ENCODE measurements at places on chromosomes 7 and 10.

DNA sequence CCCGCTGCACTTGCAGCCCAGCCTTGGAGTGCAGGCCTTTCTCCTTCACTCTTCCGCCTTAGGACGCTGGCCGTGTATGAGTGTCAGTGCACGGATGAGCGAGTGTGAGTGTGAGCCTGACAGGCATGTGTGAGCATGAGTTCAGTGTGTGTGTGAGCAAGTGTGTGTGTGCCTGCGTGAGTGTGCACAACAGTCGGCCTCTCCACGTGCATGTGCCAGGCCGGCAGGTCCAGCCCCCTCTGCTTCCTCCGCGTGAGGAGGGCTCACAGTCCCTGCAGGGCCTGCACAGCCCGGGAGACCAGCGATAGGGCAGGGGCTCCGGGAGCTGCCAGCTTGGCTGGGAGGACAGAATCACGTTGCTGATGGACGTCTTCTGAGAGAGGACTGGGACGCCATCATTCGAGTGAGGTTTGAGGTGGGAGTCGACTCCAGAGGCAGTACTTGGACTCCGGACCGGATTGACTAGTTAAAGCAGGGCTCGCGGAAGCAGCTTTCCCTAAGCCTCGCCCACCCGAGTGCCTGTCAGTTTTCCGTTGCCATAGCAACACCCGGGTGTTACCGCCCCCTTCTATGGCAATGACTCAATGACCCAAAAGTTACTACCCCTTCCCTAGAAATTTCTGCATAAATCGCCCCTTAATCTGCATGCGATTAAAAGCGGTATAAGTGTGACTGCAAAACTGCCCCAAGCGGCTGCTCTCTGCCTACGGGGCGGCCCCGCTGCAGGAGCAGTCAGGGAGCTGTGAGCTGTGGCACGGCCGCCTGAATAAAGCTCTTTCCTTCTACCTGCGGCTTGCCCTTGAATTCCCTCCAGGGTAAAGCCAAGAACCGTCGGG lies 19.6 kb upstream of the CFAP46 start:
- DNase-seq = peak; percentile 68

DNA sequence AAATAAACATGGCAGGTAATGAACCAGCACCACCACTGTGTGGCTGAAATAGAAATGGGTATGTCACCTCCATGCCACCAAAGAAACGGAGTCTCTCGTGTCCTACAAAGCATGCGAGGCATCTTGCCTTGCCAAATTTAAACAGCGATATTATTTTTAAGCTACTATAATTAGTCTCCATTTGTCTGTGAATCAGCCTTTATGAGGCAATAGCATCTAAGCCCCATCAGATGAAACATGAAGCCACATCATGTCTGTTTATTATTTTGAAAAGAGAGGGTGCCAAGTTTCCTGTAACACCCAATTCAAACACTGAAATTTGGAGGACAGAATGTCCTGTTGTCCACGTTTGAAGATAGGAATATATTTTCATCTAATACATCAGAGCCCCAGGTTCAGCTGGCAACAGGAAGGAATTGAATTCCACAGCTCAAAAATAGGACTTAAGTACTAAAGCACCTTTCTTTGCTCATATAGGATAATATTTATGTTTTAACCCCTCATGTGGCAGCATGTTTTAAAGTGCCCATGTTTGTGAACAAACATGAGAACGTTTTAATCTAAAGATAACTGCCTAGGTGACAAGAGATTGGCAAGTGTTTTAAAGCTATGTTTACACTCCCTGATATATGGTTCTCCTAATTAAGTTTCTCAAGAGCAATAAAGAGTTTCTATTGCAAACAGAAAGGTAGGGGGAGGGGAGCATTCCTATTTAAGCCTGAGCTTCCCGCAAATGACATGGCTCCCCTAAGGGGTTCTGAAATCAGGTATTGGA lies 86.8 kb downstream of the SORBS1 start:
- no peak for DNase-seq

DNA sequence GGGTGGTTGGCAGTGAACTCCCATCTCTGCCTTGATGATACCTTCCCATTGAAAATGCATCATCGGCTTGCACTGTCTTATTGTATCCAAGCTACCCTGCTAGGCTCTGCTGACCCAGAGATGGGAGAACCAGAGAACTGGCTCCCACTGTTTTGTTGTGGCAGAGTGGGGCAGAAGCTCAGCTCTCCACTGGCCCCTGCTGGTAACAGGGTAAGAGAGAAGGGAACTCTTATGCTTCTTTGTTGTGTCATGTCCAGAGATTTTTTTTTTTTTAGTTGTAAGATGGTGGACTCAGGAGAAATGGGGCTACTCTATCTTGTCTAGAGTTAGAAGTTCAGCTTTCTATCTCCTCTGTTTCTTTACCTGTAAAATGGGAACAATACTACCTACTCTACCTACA lies 100.5 kb upstream of the SDK1 start:
- no peak for DNase-seq

DNA sequence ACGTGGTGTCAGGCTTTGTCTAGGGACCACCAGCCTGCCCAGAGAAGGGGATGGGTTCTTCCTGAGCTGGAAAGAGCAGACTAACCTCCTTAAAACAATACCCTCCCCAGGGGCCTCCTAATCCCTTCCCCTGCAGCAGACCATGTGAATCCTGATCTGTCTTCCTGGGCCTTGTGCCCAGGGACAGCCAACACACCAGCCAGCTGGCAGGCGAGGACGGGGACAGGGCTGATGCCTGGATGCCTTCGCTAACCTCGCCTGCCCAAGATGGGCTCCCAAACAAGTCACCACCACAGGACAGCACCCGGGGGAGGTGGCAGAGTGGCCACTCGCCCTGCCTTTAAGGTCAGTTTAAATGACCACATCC lies 17.6 kb downstream of the PODXL start:
- no peak for DNase-seq

GRCh38 chr7:131235489-131236317 lies 92.0 kb upstream of the MKLN1 start:
- DNase-seq = no peak

- no peak for DNase-seq
These were observed 143.4 kb downstream of the VPS50 start for GRCh38 chr7:93375603-93376002.

DNA sequence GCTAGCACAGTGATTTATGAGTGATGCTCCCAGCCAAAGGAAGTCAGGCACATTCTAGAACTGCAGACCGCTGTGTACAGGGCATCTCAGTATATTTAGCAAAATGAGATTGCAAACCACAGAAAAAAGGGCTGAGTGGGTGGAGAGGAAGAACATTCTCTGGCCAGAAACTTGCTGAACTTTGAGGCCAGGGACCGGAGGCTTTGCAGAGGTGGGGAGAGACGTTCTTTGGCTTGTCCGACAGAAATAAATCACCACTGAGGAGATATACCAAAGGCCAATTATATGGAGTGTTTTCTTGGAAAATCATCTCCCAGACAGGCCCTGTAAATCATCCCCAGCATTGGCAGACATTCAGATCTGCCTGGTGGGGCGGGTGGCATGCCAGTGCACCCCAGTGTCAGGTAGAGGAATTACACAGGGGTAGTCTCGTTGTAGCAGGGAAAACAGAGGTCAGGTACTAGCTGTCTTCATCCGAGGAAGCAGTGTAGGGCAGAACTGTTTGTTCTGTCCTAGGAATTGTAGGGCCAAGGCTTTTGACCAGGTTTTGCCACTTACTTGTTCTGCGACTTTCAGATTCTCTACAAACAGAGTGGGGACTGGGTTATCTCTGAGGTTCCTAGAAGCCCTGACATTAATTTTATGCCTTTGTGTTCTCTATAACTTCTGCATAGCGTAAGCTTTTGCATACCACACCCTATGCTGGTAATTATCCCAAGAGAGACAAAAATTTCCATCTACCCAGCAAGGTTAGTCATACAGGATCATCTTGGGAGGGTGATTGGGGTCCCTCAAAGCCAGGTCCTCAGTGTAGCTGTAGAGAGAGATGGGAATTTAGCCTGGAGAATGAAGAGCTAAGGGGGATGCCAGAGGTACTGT lies 655.6 kb downstream of the LRMDA start:
- DNase-seq = no peak

DNA sequence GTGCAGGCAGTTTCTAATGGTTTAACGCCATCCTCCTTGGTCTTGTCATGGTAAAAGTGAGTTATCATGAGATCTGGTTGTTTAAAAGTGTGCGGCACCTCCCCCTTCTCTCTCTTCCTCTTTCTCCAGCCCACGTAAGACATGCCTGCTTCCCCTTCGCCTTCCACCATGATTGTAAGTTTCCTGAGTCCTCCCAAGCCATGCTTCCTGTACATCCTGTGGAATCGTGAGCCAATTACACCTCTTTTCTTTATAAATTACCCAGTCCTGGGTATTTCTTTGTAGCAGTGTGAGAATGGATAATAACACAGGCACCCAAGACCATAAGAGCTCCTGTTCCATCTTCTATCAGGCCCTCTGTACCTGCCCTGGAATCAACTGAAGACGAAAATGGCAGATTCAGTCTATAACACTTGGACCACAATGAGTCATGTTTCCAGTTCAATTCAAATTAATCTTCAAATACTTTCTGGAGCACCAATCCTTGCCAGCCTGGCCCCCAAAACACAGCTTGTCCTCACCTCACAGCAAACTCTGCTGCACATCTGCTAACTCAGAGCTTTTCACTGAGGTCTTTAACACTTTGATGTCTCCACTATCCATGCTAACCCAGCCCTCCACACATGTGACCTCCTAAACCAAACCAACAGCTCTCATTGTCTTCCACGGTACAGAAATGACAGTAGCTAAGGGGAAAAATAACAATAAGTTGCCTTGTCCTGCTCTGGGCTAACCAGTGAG lies 73.2 kb downstream of the SFMBT2 start:
- DNase-seq = no peak

DNA sequence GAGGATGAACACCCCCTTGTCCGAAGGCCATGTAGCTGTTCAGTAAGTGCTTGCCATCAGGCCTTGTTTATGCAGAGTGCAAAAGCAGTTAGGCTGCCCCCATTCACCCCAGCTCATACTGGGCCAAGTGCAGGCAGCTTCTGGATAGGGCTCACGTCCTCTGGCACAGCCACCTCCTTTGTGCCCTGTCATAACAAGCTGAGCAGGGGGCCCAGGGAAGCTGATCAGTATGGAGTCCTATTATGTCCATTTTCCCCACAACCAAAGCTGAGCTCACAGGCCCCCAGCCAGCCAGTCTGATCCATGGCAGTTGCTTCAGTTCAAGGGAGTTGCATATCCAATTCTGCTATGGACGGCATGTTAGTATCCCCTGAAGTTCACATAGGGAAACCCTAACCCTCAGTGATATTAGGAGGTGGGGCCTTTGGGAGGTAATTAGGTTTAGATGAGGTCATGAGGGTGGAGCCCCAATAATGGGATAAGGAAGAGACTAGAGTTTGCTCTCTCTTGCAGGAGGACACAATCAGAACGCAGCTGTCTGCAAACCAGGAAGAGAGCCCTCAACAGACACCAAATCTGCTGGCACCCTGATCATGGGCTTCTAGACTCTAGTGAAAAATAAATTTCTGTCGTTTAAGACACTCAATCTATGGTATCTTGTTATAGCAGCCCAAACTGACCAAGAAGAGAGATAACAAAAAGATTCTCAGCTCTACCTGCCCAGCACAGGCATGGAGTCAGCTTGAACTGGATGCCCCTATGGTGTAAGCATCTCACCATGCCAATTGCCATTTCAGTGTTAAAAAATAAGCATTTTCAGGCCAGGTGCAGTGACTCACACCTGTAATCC lies 155.9 kb downstream of the FGFR2 start:
- no peak for DNase-seq

GRCh38 chr7:125670926-125671572 lies 741.4 kb upstream of the POT1 start:
- DNase-seq = no peak

DNA sequence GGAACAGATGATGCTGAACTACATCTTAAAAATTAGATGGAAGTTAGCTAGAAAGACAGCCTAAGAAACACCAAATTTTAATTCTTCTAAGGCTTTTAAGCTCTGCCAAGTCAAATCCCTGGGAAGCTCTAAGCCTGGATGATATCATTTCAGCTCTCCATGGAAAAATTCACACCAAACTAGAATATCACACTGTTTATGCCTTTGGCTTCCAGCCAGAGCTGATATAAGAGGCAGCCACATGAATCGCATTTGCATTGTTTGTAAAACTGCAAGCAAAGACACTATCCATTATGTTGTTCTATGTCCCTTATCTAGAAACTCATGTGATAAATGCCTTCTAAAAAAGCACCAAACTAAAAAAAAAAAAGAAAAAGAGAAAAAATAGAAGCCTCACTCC lies 430.4 kb downstream of the GRID1 start:
- no peak for DNase-seq

GRCh38 chr7:106655703-106656498 lies 5.1 kb downstream of the CCDC71L start:
- no peak for DNase-seq

- no peak for DNase-seq
These were observed 13.8 kb downstream of the PDSS1 start for GRCh38 chr10:26711324-26711723.

- DNase-seq = no peak
These were observed 4.6 kb upstream of the INPP5A start for GRCh38 chr10:132532749-132533560.

- no peak for DNase-seq
These were observed 700 bp downstream of the GSAP start for GRCh38 chr7:77415476-77415822.

GRCh38 chr7:70583965-70584883 lies 547.7 kb upstream of the GALNT17 start:
- no peak for DNase-seq

- DNase-seq = no peak
These were observed 79.1 kb downstream of the PRTFDC1 start for GRCh38 chr10:24873281-24873683.

GRCh38 chr7:144691240-144691639 lies 144.6 kb downstream of the TPK1 start:
- no peak for DNase-seq

GRCh38 chr7:51455513-51455912 lies 138.9 kb upstream of the COBL start:
- no peak for DNase-seq

- no peak for DNase-seq
These were observed 90.1 kb upstream of the PIK3CG start for GRCh38 chr7:106774768-106775551.

DNA sequence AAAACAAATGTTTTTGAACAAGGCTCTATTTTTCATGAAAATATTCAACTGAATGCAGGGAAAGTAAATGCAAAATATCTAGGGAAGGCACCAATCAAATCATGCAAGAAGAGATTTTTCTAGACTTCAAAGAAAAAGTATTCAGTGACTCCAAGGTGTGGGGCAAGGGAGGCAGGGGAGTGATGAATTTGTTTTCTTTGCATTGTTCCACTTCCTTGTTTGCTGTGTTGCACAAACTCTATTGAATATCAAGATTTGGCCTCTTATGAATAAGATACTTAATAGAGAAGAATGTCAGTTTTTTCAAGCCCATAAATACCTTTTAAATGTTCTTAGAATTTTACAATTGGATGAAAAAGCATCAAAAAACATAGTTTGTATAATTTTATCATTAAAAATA lies 26.4 kb downstream of the STEAP1 start:
- no peak for DNase-seq

- DNase-seq = no peak
These were observed 4.1 kb downstream of the BLNK start for GRCh38 chr10:96267234-96267705.

GRCh38 chr7:70480927-70481569 lies 650.9 kb upstream of the GALNT17 start:
- no peak for DNase-seq

- DNase-seq = no peak
These were observed 64.2 kb upstream of the HELLS start for GRCh38 chr10:94481410-94481809.
